ENCODE measurements at places on chromosomes 1 and 21.
A peak's percentile ranks its signal among the peaks of the same experiment; 100 is the strongest.

GRCh38 chr21:31893851-31894415, 21.1 kb downstream of the HUNK start:
- DNase-seq = peak; percentile 55

GRCh38 chr1:156742801-156743200, 1.9 kb upstream of the MRPL24 start:
- no peak for DNase-seq

- no peak for DNase-seq
Measured at GRCh38 chr1:94954263-94955220, 27.6 kb upstream of the CNN3 start.

DNA sequence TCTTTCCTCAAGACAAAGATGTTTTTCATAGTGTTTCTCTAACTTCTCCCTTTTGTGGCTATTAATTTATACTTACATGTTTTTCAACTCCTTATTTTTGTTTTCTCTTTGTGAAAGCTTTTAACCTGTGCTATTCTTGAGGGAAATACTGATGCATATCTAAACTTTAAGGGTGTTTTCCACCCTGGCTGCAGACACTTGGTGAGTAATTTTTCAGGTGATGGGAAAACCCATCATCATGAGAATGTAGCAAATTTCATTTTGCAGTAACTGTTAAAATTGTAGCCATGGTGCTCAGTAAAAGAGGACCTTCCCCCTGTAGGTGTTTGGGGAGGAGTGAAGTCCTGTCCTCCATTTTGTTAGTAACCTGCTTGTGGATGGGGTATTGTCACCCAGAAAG, 124.2 kb downstream of the LIPI start:
- DNase-seq = no peak

- no peak for DNase-seq
Measured at GRCh38 chr1:154572468-154573167, 5.0 kb downstream of the CHRNB2 start.

DNA sequence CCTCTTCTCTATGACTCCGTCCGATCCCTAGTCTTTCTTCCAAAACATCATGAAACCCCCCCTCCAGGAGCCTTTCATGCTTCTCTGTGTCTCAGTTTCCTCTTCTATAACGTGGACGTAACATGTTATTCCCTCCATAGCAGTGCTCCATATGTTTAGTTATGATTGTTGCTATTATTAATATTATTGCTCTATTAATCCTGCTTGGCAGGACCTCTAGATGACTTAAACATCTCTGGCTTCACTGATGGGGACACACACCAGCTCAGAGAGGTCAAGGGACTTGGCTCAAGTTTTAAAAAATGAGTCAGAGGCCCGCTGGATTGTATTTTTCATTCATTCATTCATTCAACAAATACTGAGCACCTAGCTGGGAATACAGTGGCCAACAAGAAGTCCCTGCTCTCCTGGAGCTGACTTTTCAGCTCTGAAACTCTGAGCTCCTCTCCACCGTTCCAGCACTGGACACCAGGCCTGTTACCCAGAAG, 404 bp upstream of the CPLANE2 start:
- peak; percentile 40 for DNase-seq

DNA sequence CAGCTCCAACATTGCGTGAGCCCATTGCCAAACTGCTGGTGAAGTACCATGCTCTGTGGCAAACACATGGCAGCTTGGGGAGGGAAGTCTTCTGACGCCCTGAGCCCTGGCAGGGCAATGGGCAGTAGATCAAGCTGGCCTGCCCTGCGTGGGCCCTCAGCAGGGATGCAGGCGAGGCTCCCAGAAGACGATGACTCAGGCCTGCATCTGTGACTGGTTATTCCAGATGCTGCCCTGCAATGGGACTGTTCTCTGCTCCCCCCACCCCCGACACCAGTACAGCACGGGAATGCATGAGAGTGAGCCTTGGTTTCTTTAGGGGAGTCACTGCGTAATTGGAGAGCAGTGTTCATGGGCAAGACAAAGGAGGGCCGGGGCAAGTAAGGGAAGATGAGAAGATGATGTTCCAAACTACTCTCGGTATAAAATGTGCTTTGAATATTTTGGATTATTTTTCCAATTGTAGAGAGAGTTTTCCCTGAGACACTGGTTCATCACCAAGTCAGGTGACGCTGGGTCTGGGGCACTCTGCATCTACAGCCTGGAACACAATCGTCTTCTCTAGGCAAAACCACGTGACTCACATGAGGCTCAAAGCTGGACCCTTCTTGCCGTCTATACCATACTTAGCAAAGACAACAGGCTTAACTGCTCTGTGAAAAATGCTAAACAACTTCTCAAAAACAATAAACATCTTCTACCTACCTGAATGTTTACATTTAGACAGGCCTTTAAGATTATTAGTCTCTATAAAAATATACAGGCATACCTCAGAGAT, 9.0 kb upstream of the C1orf198 start:
- peak; percentile 87 for DNase-seq

DNA sequence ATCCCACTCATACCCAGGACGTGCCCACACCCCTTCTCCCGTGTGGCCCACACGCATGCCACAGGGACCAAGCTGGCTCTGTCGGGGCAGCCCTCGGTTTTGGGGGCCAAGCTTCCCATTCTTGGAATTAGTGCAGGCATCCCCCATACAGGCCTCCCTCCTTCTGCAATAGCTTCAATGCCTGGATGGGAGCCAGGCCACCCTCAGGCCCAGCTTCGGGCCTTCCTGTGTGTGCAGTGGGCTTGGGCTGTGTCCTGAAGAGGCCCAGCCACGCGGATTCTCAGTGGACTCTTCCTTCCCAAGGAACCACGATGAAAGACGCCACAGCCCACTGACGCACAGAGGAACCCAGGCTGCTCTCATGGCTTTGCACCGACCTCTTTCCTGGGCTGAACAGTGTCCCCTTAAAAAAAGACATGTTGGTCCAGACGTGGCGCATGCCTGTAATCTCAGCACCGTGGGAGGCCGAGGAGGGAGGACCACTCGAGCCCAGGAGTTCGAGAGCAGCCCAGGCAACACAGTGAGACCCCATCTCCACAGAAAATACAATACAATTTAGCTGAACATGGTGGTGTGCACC, 3.4 kb downstream of the KRTAP10-11 start:
- no peak for DNase-seq

- DNase-seq = peak; percentile 80
Measured at GRCh38 chr1:214416417-214416816, 135.0 kb downstream of the PTPN14 start.

GRCh38 chr1:198056255-198056654, 100.5 kb upstream of the NEK7 start:
- peak; percentile 9 for DNase-seq

DNA sequence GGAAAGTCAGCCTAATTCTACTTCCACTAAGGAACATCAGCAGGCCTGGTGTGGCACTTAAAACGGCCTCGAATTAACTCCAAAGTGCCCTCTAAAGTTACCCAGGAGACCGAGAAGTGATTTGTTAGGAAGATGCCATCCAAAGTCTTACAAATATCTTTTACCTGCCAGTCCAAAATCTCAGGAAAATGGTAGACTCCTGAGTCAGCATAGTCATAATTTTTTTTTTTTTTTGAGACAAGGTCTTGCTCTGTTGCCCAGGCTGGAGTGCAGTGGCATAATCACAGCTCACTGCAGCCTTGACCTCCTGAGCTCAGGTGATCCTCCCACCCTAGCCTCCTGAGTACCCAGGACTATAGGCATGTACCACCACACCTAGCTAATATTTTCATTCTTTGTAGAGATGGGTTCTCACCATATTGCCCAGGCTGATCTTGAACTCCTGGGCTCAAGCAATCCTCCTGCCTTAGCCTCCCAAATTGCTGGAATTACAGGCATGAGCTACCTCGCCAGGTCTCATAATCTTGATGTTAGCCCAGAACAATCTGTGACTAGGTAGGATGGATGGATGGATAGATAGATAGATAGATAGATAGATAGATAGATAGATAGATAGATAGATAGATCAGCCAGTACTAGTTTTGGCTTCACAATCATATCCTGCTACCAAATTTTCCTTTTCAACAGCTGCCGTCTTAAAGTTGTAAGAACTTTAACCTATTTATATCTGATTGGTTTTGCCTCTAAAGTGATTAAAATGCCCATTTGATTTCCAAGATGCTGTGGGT, 25.3 kb upstream of the PPP2R5A start:
- no peak for DNase-seq
